ENCODE measurements at places on chromosomes 4 and X.

DNA sequence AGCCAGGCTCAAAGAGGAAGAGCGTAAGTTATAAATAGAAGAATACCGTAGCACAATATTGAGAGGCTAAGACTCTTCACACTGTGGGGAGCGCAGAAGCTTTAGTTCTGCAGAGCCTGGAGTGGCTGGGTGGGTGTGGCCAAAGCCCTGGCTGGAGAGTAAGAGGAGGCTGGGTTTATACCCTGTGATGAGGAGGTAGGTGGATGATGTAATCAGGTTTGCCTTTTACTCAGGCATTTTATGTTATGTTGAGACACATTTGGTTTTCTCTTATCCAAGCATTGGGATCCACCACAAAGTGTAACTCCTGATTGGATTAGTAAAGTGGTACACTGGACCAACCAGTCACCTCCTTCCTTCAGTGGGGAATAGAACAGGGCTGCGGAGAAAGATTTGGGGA, 13.9 kb downstream of the CDS1 start:
- DNase-seq: no peak

- no peak for DNase-seq
Observed at GRCh38 chr4:139170932-139171331, 6.1 kb downstream of the ELF2 start.

DNA sequence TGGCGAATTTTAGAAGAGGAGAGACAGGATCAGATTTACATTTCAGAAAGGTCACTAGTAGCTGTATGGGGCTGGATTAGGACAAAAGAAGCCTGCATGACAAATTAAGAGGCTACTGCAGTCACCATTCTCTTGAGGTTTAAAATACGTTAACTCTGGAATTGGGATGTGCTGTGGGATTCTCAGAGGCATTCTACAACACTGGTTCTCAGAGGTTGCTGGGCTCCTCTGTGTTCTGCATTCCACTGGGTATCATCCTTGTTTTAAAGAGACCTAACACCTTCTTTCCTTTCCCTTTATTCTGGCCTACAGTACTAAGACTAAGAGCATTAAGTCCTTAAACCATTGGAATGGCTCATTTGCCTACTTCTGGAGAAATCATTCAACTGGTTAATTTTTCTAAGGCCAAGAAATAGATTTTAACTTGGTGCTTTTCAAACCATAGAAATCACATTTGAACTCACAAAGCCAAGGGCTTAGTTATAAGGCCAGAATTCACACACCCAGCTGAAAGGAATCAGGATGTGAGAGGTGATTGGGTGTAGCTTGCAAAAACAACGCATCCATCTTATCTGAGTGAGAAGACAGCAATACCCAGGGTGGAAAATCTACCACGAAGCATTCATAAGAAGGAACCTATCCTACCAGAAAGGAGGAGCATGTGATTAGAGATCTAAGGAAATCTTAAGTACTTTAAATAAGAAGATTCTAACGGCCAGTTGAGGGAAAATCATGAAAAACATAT, 116.6 kb downstream of the SHISA3 start:
- no peak for DNase-seq

DNA sequence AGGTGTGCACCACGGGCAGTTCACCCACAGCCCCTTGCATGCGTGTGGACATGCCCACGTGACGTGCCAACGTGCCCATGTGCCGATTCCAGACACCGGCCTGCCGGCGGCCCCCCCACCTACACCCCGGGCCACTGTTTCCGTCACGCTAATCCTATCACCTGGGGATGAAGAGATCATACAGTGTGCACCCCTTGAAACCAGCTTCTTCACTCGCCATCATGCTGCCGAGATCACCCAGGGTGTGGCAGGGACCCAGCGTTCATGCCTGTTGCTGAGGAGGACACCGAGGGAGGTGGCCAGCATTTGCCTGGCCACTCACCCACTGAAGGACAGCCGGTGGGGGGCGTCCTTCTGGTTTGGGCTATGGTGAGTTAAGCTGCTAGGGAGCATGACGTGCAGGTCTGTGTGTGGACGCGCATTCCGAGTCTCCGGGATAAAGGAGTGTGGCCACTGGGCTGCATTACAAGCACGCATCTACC, 14.1 kb downstream of the CTBP1 start:
- DNase-seq: no peak

DNA sequence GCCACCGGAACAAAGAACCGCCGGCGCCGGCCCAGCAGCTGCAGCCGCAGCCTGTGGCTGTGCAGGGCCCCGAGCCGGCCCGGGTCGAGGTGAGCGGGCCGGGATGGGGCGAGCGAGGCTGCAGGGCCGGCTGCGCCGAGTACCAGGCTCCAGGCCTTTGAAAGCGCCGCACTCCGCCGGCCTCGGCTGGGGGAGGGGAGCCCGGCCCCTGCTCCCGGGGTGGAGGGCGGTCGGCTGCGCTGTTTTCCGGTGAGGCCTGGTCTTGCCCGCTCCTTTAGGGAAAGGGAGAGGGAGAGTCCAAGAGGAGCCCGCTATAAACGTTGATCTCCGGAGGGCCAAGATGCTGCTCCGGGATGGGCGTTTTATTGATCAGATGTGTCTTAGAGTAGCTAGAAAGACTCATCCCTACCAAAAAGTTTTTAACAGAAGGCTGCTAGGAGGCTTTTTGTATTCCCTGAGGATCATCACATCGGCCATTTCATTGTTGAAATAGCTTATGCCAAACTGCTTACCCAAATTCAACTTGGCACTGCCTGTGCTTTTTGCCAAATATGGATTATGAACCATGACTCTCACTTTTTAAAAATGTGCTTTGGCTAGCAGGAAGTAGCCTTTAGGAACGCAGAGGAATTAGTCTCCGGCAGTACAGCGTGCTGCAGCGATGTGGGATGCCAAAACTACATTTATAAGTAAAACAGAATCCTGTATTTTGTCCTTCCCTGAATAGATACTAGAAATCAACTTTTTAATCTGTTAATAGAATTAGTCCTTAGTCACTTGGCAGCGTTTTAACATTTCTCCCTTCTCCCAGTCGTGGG, 760 bp downstream of the TMEM165 start:
- no peak for DNase-seq

DNA sequence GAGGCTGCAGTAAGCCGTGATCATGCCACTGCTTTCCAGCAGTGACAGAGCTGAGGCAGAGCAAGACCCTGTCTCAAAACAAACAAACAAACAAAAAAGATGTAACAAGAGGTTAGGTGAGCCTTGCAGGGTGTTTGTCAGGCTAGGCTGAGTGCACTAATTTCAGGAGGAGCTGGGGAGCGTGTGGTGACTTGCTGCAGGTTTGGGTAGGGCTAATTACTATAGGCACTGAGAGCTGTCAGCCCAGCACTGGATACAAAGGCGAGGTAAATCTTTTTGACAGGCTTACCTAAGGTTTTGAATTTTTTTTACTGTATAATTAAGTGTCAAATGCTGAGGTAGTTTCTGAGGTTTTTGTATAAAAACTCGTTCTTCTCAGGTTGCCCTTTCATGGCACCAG, 29.8 kb upstream of the SH3D19 start:
- no peak for DNase-seq
